Stimulated activated CD4-positive, alpha-beta T cell treated with anti-CD3 and anti-CD28 coated beads, Interleukin-12 subunit alpha, Interleukin-12 subunit beta, amount 100 ng/mL, for 48 hours (primary cell): ENCODE measurements at places on chromosomes 3 and 15.

DNA sequence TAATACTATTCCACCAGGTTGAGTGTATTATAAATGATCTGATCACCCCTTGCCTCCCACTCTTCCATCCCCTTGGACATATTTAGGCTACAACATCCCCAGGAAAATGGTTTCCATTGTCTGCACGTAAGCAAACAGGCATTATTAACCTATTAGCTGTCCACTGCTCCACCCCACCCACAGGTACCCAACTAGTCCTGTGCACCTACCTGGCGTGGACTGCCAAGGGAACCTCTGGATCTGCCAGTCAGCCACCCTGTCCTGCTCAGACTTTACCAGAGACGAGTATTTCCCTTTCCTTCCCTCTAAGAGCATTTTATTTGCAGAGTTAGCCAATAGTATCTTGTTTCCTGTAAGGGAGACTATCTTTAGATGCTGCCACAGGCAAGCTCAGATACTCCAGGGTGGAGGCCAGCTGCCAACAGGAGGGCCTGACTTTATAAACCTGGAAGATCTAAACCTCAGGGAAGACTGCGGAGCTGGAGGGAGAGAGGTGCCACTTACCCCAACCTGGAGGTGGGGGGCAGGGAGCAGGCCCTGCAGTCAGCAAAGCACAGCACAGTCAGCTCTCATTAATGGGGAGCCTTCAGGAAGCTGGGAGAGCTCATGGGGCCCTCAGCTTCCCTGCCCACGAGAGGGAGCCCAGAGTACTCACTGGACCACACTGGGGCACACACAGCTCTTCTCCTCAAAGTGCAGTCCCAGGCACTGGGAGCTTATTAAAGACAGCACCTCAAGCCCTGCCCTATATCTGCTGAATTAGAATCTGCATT is at the start of gene CX3CR1:
Gene CX3CR1 (minus strand): TSS at position 292 of the 773 bp plus-strand sequence. CDS start 13,527 bp downstream, outside the sequence.
- no peak for DNase-seq

DNA sequence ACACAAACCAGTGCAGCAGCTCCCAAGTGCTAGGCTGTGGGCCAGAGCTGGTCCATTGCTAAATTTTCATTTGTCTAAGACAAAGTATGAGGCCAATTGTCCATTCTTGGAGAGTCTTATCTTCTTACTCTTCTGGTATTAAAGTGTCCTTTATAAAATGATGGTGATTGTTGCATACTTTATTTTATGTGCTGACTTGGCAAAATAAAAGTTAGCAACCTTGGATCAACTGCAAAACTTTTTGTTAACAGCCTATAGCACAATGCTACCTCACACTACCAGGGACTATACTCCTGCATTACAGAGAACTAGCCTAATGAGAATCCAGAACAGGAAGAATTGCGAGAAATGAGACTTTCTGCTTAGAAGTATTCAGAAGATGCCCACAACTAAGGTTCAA is 44.1 kb downstream of the CLDN18 start:
- no peak for DNase-seq

- no peak for DNase-seq
Measured at GRCh38 chr3:131786386-131786785, 248.4 kb downstream of the CPNE4 start.

DNA sequence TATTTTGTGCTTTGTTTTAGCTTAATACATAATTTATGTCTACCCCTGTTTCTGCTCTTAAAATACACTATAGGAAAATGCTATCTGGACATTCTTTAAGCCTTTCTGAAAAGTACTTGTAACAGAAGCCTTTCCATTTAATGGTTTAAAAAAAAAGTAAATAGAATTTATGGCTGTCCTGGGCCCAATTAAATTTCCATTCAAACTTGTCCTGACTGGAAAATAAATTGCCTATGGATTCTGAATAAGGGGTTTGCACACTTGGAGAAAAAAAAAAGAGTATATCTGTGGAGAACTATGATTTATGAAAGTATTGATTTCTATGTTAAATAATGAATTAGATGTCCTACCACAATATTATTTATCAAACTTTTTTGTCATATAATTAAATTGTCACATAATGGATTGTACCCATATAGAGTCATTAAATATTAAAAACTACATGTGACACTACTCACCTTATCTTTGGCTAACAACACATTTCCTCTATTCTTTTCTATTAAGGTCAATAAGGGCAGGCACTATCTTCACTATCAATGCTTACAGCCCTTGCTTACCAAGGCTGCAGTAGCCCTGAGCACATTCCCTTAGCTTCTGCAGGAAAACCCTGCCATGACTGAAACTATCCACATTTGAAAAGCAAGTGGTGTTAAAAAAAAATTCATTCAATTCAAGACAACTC is 396.1 kb upstream of the ROBO2 start:
- no peak for DNase-seq

- DNase-seq = no peak
Measured at GRCh38 chr15:72685301-72685924, 569 bp downstream of the HIGD2B start.

- no peak for DNase-seq
Measured at GRCh38 chr3:186807231-186807630, 949 bp upstream of the RFC4 start.

GRCh38 chr15:89123181-89123525 is 34.9 kb downstream of the ABHD2 start:
- DNase-seq = no peak

- no peak for DNase-seq
Measured at GRCh38 chr3:183064475-183064874, 34.8 kb downstream of the MCCC1 start.

- DNase-seq = no peak
Measured at GRCh38 chr3:182440101-182440500, 353.2 kb upstream of the ATP11B start.

DNA sequence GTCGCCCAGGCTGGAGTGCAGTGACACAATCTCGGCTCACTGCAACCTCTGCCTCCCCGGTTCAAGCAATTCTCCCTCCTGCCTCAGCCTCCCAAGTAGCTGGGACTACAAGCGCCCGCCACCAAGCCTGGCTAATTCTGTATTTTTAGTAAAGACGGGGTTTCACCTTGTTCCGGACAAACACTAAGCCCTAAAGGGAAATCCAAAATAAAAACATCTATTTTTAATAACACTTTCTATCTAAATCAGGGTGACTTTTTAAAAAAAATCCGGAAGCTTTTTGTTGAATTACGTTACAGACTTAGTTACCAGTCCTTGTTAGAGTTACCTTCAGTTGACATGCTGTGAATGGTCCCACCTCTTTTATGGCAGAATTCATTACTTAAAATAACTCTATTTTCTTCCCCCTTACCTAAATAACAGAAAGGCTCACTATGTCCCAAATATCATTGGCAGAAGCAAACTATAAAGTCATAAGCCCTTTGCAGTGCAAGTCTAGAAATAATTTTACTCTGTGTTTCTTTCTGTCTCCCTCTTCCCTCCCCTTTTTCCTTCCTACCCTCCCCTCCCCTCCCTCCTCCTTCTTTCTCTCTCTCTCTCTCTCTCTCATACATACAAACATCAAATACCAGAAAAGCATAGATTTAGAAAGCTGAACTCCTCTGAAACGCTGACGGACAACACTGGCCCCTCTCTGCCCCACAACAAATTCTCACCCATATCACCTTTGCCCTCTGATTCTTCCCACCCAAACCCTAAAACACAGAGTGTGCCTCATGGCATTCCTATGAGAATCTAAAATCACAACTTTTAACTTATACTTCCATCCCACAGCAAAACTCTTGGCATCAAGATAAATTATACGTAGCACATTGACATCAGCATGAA is 18.3 kb downstream of the THBS1 start:
- DNase-seq = no peak

- DNase-seq = no peak
Measured at GRCh38 chr3:24945563-24945962, 450.9 kb upstream of the THRB start.

DNA sequence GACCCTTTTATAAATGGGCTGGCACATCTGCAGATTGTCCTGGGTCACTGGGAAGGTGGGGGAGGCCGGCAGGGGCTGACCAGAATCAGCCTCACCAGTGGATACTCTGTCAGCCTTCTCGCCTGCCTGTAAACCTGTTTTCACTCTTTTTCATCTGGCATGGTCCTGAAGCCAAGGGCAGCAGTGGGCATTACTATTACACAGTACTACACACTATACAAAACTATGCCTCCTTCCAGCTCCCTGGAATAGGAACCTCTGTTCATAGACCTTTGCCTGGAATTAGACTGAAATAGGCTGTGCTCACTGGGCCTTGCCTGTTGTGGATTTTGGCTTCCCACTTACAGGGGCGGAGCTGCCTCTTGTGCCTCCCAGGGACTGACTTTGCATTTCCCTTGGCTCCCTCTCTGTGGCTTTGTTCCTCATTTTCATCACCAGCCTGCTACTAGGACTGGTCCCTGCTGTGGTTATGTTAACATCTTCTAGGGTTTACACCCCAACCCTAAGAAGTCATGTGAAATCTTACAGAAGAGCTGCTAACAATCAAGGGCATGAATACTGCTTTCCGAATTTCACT is 120.7 kb downstream of the FNDC3B start:
- no peak for DNase-seq

GRCh38 chr15:57943171-57943570 is 122.3 kb downstream of the ALDH1A2 start:
- DNase-seq = no peak

DNA sequence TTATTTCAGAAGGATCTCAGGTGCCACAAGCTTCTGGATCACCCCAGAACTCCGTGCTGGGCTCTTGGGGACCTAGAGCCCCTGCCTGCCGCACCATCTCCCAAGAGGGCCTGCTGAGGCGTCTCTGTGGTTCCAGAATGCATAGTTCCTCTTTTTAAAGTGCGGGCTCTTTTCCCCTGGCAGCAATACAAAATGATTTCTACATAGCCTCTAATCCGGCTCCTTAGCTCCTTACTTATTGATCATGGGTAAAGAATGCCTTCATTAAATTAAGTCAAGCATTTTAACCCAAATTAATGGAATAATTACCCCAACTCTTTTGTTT is 121.9 kb downstream of the ATP10A start:
- no peak for DNase-seq

DNA sequence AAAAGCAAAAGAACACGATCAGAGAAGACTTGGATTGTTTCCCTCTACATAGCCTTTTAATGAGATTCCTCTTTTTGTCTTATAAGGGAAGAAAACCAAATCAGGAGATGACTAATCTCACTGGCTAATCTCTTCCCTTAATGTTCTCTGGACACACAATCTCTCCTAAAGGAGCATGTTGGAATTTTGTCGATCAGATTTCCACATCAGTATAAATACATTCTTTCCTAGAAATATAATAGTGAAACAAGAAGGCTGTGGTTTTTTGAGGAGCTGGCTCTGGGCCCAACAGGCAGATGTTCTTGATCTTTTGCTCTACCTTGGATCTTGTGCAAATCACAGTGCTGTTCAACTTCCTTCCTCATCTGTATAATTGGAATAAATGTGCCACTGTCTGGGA is 94.0 kb downstream of the GTPBP8 start:
- no peak for DNase-seq

DNA sequence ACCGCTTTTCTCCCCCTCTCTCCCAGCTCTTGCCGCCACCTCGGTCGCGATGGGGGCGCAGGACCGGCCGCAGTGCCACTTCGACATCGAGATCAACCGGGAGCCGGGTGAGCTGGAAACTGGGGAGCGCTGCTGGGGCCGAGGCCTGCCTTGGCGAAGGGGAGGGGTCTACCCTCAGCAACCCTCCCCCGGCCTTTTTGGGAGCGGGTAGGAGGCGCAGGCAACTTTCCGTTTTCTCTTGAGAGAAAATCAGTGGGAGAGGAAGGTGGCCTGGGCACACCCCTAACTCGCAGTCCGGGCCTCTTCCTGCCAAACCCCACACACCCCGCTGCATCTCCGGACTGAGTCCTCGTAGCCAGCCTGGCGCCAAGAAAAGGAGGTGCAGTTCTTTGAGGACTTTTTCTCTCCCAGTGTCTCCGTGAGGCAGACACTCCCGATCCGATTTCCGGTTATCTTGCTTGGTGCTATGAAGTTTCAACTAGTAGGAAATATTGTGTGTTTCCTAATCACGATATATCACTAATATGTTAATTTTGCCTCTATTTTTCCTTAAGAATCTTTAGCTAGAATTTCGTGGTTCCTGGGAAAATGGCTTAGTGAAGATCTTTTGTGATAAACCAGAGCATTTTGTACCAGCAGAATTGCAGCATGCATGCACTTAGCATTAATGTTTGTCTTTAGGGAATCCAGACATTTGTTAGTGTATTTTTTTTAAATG is 631 bp downstream of the NKTR start:
- peak; percentile 49 for DNase-seq

DNA sequence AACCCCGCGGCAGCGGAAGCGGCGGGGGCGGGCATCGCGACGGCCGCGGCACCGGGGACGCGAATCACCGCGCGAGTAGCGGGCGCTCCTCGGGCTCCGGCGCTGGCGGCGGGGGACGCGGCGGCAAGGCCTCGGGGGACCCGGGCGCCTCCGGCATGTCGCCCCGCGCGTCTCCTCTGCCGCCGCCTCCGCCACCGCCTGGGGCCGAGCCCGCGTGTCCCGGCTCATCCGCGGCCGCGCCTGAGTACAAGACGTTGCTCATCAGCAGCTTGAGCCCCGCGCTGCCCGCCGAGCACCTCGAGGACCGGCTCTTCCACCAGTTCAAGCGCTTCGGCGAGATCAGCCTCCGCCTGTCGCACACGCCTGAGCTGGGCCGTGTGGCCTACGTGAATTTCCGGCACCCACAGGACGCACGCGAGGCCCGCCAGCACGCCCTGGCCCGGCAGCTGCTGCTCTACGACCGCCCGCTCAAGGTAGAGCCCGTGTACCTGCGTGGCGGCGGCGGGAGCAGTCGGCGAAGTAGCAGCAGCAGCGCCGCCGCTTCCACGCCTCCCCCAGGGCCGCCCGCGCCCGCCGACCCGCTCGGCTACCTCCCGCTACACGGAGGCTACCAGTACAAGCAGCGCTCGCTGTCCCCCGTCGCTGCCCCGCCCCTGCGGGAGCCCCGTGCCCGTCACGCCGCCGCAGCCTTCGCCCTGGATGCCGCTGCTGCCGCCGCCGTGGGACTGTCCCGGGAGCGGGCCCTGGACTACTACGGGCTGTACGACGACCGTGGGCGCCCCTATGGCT is 675 bp downstream of the RBM15B start:
- DNase-seq = no peak

GRCh38 chr3:117524890-117525289 is 815.3 kb downstream of the TUSC7 start:
- DNase-seq = no peak

DNA sequence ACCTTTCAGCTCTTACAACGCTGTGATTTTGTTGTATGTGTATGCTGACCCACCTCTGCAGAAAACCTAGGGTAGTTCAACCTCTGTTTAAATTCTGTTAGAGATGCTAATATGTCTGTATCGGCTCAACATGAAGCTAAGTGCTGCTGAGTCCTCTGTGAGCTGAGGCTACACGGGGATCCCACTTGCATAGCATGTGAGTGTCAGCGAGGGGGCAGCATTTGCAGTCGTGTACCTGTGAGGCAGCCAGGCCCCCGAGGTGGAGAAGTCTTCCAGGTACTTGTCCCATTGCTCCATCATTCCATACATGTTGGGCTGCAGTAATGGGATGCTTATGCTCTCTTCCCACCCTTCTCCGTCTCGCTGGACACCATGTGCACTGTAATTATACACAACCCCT is 3.7 kb downstream of the MKRN2OS start:
- DNase-seq = no peak

DNA sequence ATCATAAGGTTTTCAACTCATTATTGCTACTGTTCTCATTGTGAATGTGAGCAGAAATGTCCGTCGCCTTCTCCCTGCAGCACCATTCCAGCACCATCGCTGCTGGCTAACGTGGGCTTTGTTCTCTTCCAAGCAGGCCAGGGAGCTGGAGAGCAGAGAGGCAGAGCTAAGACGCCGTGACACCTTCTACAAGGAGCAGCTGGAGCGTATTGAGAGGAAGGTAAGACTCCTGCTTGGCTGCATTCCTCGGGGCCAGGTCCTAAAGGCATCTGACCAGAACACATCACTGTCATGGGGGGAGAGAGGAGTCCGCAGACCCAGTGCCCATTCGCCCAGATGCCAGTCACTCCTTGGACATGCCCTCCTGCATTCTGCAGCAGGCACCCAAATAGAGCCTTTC is 130.4 kb upstream of the PLXNA1 start:
- DNase-seq = no peak
